ENCODE measurements at places on chromosomes 16 and 17. TPM values are rescaled to one million over a fixed set of nuclear protein-coding genes. Genes with fewer than 3 reads are reported as not detected.
A peak's percentile ranks its signal among the peaks of the same experiment; 100 is the strongest.

DNA sequence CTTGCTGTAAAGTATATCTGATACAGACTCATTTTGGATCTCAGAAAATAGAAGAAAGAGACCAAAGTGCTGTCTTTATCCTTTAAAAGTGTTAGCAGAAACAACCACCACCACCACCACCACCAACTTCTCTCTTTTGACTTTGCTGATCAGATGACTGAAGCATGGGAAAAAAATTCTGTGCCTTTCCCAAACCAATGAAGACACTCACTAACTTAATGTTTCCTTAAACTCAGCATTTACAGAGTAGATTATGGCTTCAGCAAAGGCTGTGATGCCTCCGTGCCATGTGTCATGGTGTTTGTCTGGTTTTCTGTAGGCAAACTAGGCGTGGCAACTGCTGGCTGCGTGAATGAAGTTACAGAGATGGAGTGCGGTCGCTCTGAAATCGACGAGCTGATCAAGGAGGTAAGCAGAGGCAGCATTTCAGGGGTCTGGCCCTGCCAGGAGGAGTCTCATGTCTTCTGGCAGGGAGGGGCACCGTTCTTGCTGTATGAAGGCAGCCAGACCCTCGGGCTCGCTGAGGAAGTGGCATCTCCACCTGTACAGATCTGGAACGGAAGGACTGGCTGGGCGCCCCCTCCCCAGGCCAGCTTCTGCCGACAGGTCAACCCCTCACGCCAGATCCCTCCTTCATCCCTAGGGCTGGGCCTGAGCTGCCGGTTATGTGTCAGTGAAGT is 12.4 kb downstream of the IRF8 start:
- H3K36me3 ChIP-seq: no peaks in the 10 kb centered on the region
- H3K4me1 ChIP-seq: peaks cover 3% of the 10 kb centered on the region
- H3K27me3 ChIP-seq: no peaks in the 10 kb centered on the region
- H3K27ac ChIP-seq: no peak overlapping the region

DNA sequence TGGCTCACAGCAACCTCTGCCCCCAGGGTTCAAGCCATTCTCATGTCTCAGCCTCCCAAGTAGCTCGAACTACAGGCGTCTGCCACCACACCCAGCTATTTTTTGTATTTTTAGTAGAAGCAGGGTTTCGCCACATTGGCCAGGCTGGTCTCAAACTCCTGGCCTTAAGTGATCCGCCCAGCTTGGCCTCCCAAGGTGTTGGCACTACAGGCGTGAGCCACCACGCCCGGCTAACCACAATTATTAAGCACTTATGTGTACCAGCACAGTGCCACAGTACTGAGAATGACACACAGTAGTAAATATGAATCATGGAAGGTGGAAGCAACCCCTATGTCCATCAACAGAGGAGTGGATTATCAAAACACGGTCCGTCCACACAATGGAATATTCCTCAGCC is 49.8 kb downstream of the COTL1 start:
- peaks cover 4% of the 10 kb centered on the region for H3K4me1 ChIP-seq
- no peak for DNase-seq
- H3K4me3 ChIP-seq: no peak overlapping the region
- no peak overlapping the region for H3K27ac ChIP-seq

DNA sequence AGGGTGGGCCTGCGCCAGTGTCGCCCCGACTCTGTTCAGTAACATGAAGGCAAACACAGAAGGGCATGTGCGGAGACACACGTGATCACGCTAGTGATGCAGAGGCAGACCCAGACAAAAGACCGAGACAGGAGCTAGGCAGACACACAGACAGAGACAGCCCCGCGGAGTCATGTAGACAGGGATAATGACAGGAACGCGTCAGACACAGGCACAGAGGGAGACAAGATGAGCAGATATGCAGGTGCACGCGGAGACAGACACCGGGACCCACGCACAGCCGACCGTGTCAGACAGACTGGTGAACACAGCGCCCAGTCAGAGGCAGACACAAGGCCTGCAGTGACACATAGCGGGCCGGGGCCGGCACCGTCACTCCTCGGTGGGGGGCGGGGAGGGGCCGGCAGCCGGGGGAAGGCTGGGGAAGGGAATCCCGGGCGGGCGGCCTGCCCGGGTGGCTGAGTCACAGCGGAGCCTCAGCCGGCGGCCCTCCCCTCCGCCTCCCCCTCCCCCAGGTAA is 7.4 kb downstream of the KDM6B start:
- H3K27me3 ChIP-seq: no peaks in the 10 kb centered on the region
- H3K27ac ChIP-seq: peak overlapping the region; percentile 90
- H3K4me1 ChIP-seq: peaks cover 18% of the 10 kb centered on the region
- DNase-seq: peak; percentile 93

- no peak overlapping the region for H3K27ac ChIP-seq
- H3K4me3 ChIP-seq: no peak overlapping the region
- no peaks in the 10 kb centered on the region for H3K27me3 ChIP-seq
- no peaks in the 10 kb centered on the region for H3K36me3 ChIP-seq
- peaks cover 4% of the 10 kb centered on the region for H3K4me1 ChIP-seq
Observed at GRCh38 chr17:4895657-4896331, 3.5 kb upstream of the C17orf107 start.

- no peak for DNase-seq
- no peak overlapping the region for H3K27ac ChIP-seq
- no peaks in the 10 kb centered on the region for H3K27me3 ChIP-seq
- H3K36me3 ChIP-seq: no peaks in the 10 kb centered on the region
- H3K4me3 ChIP-seq: no peak overlapping the region
- peaks cover 16% of the 10 kb centered on the region for H3K4me1 ChIP-seq
Observed at GRCh38 chr16:53737552-53737951, 33.6 kb downstream of the FTO start.

DNA sequence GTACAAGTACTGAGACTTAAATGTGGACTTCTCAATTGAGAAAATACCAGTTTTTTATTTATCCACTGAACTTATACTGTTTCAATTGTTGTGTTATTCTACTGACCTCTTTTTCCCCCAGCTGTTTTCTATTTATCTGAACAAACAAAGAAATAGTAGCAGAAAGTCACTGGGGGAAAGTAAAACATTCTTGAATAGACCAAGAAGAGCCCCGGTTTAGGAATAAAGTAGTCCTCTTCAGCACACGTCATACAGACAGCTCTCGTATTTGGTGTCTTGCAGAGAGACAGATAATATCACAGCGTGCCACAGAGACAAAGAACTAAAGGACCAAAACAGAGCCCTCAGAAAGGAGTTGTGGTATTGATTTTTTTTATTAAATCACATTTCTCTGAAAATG is 1159.1 kb upstream of the CDH8 start:
- H3K36me3 ChIP-seq: no peaks in the 10 kb centered on the region
- H3K27me3 ChIP-seq: no peaks in the 10 kb centered on the region
- H3K27ac ChIP-seq: no peak overlapping the region
- H3K4me1 ChIP-seq: no peaks in the 10 kb centered on the region

DNA sequence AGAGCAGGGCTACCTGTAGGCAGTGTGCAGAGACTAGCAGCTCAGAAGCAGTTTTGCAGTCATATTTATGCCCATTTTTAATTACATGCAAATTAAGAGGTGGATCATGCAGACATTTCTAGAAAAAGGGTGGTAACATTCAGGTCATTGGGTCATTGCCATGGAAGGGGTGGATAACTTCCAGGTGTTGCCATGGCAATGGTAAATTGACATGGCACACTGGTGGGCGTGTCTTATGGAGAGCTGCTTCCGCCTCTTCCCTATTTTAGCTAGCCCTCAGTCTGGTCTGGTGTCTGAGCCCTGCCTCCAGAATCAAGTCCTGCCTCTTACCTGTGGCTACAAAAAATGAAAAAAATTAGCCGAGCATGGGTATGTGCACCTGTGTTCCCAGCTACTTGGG is 2.8 kb upstream of the DNAI2 start:
- peaks cover 3% of the 10 kb centered on the region for H3K4me1 ChIP-seq
- no peaks in the 10 kb centered on the region for H3K27me3 ChIP-seq
- H3K27ac ChIP-seq: no peak overlapping the region
- DNase-seq: no peak
- H3K36me3 ChIP-seq: no peaks in the 10 kb centered on the region

- no peaks in the 10 kb centered on the region for H3K36me3 ChIP-seq
- peak overlapping the region; percentile 52 for H3K4me3 ChIP-seq
- H3K4me1 ChIP-seq: no peaks in the 10 kb centered on the region
- peak; percentile 56 for DNase-seq
- H3K27ac ChIP-seq: peak overlapping the region; percentile 57
- H3K27me3 ChIP-seq: no peaks in the 10 kb centered on the region
Observed at GRCh38 chr17:42422412-42422957, 571 bp downstream of the CAVIN1 start.

DNA sequence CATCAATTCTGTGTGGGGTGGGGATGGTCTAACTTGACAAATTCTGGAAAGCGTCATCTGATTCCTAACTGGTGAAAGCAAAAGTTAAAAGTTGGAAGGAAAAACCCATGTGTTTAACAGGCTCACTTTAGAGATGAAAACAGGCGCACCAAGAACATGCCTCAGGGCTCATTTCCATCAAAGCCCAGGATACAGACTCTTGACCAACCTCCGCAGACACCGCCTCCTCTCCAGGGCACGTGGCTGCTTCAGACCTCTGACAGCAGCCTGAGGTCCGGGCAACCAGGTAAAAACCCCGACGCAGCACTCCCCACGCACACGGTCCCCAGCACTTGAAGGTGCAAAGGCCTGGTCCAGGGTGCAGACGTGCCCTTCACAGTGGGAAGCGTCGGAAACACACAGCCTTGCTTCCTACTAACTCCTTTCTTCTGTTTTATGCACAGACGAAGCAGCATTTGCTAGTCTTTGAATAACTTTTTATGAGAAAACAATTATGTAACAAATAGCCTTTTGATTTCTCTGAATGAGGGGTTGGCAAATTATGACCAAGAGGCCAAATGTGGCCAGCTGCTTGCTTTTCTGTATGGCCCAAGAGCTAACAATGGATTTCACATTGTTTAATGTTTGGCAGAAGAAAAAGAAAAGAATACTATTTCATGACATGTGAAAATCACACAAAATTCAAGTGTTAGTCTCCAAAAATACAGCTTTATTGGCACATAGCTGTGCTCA is 44.2 kb upstream of the TRAP1 start:
- H3K36me3 ChIP-seq: peaks cover 12% of the 10 kb centered on the region
- no peaks in the 10 kb centered on the region for H3K4me1 ChIP-seq
- no peak overlapping the region for H3K27ac ChIP-seq
- no peak overlapping the region for H3K4me3 ChIP-seq

- H3K4me3 ChIP-seq: no peak overlapping the region
- no peaks in the 10 kb centered on the region for H3K27me3 ChIP-seq
- DNase-seq: no peak
- no peaks in the 10 kb centered on the region for H3K36me3 ChIP-seq
- H3K27ac ChIP-seq: no peak overlapping the region
Observed at GRCh38 chr16:11240636-11241473, 15.1 kb downstream of the SOCS1 start.

- H3K4me3 ChIP-seq: no peak overlapping the region
- DNase-seq: no peak
- no peak overlapping the region for H3K27ac ChIP-seq
- no peaks in the 10 kb centered on the region for H3K4me1 ChIP-seq
Observed at GRCh38 chr17:14803826-14804225, 461.3 kb downstream of the PMP22 start.

DNA sequence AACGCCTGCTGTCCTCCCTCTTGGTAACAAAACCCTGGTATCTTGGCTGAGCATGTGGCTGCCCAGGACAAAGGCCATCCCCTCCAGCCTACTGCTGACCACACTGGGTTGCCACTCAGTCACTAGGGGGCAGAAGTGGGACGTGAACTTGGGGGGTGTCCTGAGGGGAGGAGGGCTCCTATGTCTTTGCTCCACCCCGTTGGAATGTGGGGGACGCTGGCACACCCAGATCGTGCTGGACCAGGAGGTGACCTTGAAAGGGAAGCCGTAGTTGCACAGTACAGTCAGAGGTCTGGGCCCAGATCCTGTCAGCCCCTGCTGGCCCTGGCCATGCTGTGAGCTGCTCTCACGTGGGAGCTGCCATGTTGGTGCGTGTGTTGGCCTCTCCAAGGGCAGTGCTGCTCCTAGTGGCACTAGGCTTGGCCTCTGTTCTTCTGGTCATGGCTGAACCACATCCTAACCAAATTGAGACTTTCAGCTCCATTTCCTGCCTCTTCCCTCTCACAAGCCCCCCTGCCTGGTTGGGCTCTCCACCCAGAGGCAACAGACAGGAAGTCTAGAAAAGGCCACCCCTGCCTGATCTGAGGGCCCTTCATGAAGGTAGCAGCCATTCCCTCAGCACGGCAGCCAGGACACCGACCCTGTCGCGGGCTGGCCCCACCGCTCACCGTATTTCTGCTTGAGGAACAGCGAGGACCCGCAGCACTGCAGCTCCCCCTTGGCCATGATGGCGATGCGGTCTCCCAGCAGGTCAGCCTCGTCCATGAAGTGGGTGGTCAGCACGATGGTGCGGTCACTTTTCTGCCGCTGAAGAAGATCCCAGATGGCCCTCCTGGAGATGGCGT is 29.0 kb upstream of the RNPS1 start:
- peak; percentile 72 for DNase-seq
- H3K27ac ChIP-seq: no peak overlapping the region
- no peaks in the 10 kb centered on the region for H3K4me1 ChIP-seq
- no peaks in the 10 kb centered on the region for H3K27me3 ChIP-seq

GRCh38 chr17:35713069-35713728 is 18.2 kb upstream of the RASL10B start:
- no peaks in the 10 kb centered on the region for H3K27me3 ChIP-seq
- H3K4me3 ChIP-seq: no peak overlapping the region
- peak overlapping the region; percentile 55 for H3K27ac ChIP-seq
- H3K4me1 ChIP-seq: peaks cover 7% of the 10 kb centered on the region
- no peaks in the 10 kb centered on the region for H3K36me3 ChIP-seq

- no peak overlapping the region for H3K4me3 ChIP-seq
- no peaks in the 10 kb centered on the region for H3K27me3 ChIP-seq
- no peak for DNase-seq
- no peaks in the 10 kb centered on the region for H3K36me3 ChIP-seq
- H3K4me1 ChIP-seq: no peaks in the 10 kb centered on the region
Observed at GRCh38 chr16:51433599-51433998, 282.5 kb upstream of the SALL1 start.

- peaks cover 18% of the 10 kb centered on the region for H3K4me1 ChIP-seq
- H3K27me3 ChIP-seq: no peaks in the 10 kb centered on the region
- DNase-seq: peak; percentile 37
- H3K4me3 ChIP-seq: no peak overlapping the region
- no peaks in the 10 kb centered on the region for H3K36me3 ChIP-seq
Observed at GRCh38 chr16:69435977-69436820, 11.8 kb downstream of the CYB5B start.

- peak; percentile 65 for DNase-seq
- H3K4me3 ChIP-seq: no peak overlapping the region
- H3K27ac ChIP-seq: no peak overlapping the region
Observed at GRCh38 chr16:89118361-89119165, 24.9 kb downstream of the ACSF3 start.

Gene INCA1
- 0.28 TPM for total RNA-seq

Gene ALDOC
- total RNA-seq: 1.4 TPM

Gene TRPV2
- total RNA-seq: 10.7 TPM

Gene KRTAP9-4
- not detected for total RNA-seq

Gene CLDN6
- 0.37 TPM for total RNA-seq

Gene CCL1
- total RNA-seq: not detected

Gene HS3ST3A1
- total RNA-seq: 1.1 TPM

Gene DCTN5
- 21.2 TPM for total RNA-seq

Gene CORO6
- total RNA-seq: 1.9 TPM

Gene IL32
- total RNA-seq: 871 TPM
